ENCODE measurements at places on chromosomes 16 and 17. TPM values are rescaled to one million over a fixed set of nuclear protein-coding genes. Genes with fewer than 3 reads are reported as not detected.

DNA sequence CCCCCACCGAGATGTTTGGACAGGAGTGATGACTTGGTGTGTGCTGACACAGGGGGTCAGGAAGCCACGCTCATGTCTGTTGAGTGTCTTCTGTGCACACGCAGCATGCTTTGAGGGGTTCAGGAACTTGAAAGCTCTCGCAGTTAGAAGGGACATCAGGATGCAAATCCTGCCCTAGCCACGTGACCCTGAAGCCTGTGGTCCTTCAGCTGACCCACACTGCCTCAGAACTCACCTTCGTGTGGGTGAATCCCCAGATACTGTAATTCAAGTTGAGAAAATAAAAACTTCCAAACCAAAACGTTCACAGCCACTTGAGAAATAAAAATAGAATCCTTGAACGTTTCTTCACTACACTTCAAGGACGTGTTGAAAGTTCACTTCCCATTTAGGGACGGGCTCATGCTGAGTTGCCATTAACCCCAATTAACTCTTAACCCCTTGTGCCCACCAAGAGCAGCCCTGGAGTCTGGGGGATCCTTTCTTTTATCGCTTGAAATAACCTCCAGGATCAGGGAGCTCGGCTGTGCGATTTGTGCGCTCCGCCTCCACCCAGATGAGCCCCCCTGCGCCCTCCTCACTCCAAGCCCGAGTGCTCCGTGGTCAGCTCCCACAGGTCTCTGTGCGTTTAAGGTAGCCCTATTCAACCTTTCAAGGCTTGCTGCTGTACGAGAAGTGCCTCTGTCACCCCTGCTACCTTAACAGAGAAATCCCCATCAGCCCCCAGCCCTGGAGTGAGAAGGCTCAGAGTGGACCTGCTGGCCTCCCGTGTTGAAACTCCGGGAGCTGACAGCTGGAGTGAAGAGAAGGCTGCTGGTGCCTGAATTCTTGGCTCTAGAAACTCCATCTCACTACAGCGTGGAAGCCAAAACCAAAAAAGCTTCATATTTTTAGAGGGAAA lies 36.2 kb upstream of the NAT9 start:
- no peak for DNase-seq

DNA sequence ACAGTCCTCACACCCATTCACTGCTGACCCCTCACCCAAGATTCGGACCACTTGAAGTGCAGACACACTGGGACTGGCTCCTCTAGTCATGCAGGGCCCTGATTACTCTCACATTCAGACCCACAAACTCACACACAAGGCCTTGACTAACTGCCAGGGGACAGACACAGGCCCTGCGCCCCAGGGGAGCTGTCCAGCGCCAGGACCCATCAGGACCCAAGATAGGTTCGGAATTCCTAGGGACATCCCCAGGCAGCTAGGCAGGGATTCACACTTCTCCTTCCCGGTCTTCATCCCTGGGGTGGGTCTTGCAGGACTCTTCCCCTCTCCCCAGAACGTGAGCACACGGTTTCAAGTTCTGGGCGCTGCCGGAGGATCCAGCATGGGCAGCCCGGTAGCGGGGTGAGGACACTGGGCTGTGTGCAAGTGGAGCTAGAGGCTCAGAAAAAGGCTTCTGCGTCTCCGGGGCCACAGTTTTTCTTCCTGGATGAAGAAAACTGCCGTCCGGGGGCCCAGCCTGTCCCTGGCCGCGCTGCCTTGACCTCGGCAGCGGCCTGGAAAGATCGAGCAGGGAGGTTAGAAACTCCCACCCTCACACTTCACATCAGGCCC lies 1.6 kb downstream of the SEZ6 start:
- no peak for DNase-seq

GRCh38 chr16:73019457-73020362 lies 28.2 kb downstream of the ZFHX3 start:
- DNase-seq = no peak

- no peak for DNase-seq
Measured at GRCh38 chr17:69524854-69525253, 110.4 kb downstream of the MAP2K6 start.

DNA sequence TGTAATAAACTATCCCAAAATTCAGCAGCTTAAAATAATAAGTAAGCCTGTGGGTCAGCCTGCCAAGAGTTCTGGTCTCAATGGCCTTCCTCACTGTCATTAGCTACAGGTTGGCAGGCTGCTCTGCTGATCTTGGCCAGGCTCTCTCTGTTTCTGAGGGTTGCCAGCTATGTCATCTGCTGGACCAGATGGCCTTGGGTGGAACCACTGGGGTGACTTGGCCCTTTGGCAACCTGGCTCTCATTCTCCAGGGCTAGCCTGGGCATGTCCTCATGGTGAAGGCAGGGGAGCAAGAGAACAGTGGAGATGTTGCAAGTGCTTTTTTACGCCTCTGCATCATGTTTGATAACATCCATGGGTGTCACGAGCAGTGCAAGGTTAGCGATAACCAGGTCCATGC lies 13.9 kb downstream of the ITGAM start:
- DNase-seq = no peak

GRCh38 chr17:51270636-51271035 lies 10.3 kb downstream of the UTP18 start:
- no peak for DNase-seq

GRCh38 chr17:13634021-13634420 lies 32.3 kb upstream of the HS3ST3A1 start:
- no peak for DNase-seq

DNA sequence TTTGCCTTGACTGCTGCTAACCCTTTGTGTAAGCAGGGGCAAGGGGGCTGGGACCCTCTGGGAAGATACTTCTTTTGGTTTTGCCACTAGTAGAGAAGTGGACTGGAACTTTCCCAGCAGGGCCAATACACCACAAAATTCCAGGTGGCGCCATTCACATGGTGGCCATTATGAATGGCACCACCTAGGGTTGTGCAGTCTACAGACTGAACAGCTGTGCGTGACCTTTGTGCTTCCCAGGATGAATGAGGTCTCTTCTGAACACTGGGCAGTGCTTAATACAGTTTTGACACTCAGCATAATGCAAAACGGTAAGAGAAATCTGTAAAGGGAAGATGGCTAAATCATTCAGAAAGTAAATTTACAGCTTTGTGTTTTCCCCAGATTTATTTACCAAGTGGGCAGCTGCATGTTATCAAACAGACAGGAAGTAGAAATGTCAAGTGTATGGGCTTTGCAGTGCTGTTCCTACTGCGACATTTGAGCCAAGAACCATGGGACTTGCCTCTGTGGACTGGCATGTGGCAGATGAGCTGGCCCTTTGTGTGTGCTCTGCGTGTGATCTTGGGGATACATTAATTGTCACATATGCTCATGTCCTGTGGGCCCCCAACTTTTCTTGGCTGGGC lies 9.2 kb downstream of the SYT17 start:
- DNase-seq = no peak

GRCh38 chr16:56985288-56985961 lies 3.9 kb upstream of the NLRC5 start:
- no peak for DNase-seq

GRCh38 chr16:8951447-8952280 lies 12.0 kb downstream of the USP7 start:
- DNase-seq = no peak

DNA sequence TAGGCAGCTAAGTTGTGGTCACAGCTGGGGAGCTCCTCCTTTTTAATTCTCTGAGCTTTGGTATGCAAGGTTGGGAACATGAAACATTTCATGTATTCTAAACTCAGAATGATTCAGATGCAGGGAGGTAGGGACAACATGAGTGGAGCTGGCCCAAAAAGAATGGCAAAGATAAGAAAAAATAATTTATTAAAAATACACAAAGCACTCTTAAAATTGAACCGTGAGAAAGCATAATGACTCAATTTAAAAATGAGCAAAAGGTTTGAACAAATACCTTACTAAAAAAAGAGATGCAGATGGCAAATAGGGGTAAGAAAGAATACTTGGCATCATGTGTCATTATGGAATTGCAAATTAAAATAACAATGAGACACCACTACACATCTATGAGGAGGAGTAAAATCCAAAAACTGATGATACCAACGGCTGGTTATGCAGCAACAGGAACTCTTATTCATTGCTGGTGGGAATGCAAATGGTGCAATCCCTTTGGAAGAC lies 175.6 kb upstream of the IRX3 start:
- no peak for DNase-seq

- DNase-seq = no peak
Measured at GRCh38 chr17:61381537-61381936, 18.1 kb upstream of the TBX2 start.

DNA sequence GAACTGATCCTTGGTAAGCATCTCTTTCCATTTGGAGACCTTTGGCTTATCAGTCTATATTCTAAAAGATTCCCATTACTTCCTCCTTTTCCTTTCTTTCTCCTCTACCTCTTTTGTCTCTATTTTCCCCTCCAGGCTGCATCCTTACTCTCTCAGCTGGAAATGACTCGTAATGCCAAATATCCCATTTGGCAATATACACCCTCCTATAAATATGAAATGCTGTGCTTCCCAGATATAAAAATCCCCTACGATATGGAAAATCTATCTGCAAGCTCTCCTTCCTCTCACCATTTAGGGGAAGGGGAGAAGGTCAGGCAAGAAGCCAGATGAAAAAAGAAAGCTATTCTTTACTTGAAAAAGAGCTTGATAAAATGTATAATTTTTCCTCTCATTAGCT lies 39.9 kb downstream of the XPO6 start:
- no peak for DNase-seq

- DNase-seq = no peak
Measured at GRCh38 chr17:17425591-17425990, 51.2 kb upstream of the MED9 start.

GRCh38 chr17:78133179-78133951 lies 2.8 kb downstream of the TMC8 start:
- DNase-seq = no peak

- no peak for DNase-seq
Measured at GRCh38 chr17:6110088-6110487, 39.9 kb downstream of the WSCD1 start.

The MRPL28 gene
- total RNA-seq = 92.9 TPM

The MRC2 gene
- 3.1 TPM for total RNA-seq

The SOST gene
- total RNA-seq = not detected

The CA7 gene
- total RNA-seq = 0.59 TPM

The KRT40 gene
- total RNA-seq = not detected

The ZKSCAN2 gene
- total RNA-seq = 6.4 TPM

The ABCC11 gene
- total RNA-seq = 0.09 TPM

The AMZ2 gene
- 111 TPM for total RNA-seq

The MTSS2 gene
- 1.3 TPM for total RNA-seq

The CACNA1G gene
- not detected for total RNA-seq

The RPL38 gene
- total RNA-seq = 1,248 TPM

The ZNF385C gene
- 0.28 TPM for total RNA-seq

Measured in activated T-helper 2 cell treated with anti-CD3 and anti-CD28 coated beads, Interferon-gamma antibody, Interleukin-2, Interleukin-4, amounts not matched to agents 10 μg/mL and 5 μg/mL and 100 μg/mL, durations not matched to agents 14 hours and 24 hours and 36 hours (primary cell).